Stimulated activated CD8-positive, alpha-beta memory T cell treated with anti-CD3 and anti-CD28 coated beads, Interleukin-12 subunit alpha, Interleukin-12 subunit beta, amount 100 ng/mL, for 1 hour (primary cell): ENCODE measurements at places on chromosomes 6 and 20.

GRCh38 chr6:166778046-166778445, 151.0 kb upstream of the RPS6KA2 start:
- no peak for DNase-seq

DNA sequence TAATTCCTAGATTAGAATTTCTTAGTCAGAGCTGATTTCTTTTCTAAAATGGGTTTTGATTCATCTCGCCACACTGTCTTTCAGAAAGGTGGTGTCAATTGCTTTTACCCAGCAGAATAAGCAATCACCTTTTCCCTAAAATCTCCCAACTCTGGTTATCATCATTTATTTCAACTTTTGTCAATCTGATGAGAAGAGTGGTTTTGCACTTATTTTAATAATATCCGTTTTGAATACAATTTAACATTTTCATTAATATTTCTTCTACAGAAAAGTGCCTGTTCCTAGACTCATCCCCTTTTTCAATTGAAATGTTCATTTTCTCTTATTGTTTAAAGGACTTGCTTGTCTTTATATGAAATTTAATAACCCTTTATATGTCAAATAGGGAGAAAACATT, 8.2 kb upstream of the NCR2 start:
- no peak for DNase-seq

GRCh38 chr6:106799031-106799894, 169.9 kb downstream of the QRSL1 start:
- DNase-seq, result no peak

- no peak for DNase-seq
Observed at GRCh38 chr6:135146162-135146934, 34.8 kb upstream of the MYB start.
